ENCODE measurements at places on chromosomes 6 and 20.

DNA sequence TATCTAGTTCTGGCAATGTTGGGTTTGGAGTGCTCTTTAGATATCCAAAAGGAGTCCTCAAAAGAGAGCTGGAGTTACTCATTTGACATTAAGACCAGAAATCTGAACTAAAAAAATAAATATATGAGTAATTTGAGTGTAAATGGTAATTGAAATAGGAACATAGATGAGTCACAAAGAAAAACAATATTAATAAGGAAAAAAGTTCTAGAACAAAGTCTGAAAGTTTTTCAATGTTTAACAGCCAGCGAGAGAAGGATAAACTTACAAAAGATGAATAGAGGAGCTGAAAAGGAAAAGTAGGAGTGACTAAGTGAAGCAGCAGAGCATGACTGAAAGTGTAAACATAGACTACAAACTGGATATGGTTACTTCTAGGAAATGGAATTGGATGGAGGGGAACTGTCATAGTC, 46.8 kb downstream of the EPM2A start:
- DNase-seq = no peak

DNA sequence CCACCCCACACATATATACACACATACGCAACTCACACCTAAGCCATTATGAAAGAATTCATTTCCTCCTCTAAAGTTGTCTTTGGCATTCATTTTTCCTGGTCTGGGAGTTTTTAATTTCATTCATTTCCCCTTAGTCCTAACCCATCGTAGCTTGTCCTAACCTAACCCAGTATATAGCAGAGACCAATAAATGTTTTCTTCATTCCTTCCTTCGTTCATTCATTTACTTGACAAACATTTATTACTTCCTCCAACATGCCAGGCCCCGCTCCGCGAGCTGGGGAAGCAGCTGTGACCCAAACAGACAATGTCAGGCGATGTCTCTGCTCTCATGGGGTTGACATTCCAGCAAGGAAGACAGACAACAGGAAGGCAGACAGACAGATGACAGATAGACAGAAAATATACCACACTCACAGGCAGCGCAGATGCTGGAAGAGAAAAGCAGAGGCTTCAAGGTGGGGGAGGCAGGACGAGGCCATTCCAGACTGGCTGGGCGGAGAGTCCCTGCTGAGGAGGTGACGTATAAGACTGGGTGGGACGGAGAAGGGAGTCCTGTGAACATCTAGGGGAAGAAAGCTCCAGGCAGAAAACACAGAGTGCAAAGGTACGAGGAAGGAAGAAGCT, 33.7 kb upstream of the SIRPA start:
- DNase-seq = peak; percentile 40

GRCh38 chr6:71107911-71108420, 151.1 kb upstream of the B3GAT2 start:
- DNase-seq = peak; percentile 11

DNA sequence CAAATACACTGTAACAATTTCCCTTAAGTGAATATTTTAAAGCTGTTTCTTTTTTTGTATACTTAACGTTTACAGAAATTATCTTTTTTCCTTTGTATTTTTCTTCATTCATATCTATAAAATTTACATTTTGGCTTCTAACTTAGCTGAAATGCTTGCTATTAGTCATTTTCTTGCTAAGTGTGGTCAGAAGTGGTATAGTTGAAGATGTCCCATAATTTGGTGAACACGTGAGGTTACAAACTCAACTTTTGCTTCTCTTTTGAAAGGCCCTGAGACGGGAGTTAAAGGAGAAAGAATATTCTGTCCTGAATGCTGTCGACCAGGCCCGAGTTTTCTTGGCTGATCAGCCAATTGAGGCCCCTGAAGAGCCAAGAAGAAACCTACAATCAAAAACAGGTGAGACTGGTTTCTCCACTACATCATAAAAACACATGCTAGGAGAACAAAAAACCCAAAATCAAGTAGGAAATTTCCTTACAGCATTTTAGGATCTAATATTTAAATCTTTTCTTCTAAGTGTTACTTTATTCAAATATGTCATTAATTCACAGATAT, 445.0 kb downstream of the UTRN start:
- DNase-seq = no peak

GRCh38 chr6:43495409-43495941, 14.7 kb downstream of the LRRC73 start:
- DNase-seq = no peak

- DNase-seq = no peak
Observed at GRCh38 chr6:13689511-13690256, 22.0 kb downstream of the RANBP9 start.

DNA sequence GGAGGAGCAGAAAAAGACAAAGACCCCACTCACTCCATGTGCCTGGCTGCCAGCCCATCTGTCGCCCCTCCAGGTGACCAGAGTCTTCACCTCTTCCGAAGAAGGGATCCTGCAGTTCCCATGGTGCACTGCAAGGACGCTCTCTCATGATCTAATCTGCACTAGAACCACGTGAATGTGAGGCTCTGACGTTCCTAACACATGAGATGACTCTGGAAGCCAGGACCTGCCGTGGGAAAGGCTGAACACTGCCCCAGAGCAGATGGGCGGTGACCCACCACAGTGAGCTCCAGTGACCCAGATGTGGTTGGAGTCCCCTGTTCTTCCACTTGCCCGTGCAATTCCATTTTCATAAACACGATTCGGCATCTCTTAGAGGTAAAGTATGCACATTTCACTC, 39.6 kb upstream of the PDE10A start:
- DNase-seq = no peak

GRCh38 chr20:36218380-36219064, 17.8 kb upstream of the AAR2 start:
- DNase-seq = no peak

GRCh38 chr6:115958958-115959357, 101.7 kb downstream of the FRK start:
- no peak for DNase-seq

DNA sequence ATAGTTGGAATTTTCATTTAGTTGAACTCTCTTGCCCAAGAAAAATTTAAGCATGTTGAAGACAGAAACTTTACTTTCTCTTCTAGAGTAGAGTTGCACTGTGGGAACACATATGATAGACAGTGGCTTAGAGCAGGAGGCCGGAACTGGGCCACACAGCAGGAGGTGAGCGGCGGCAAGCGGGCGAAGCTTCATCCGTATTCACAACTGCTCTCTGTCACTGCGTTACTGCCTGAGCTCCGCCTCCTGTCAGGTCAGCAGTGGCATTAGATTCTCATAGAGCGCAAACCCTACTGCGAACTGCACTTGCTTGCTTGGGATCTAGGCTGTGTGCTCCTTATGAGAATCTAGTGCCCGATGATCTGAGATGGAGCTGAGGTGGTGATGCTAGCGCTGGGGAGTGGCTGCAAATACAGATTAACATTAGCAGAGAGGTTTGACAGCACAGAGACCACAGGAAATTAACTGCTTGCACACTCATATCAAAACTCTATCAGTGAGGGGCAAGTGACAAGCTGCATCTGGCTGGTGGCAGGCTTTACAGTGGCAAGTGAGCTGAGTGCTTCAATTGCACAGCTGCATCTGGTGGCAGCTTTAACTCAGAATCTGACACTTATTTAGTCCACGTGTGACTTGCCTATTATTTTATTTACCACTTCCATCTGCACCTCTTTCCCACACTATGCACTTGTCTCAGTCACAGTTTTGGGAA, 174.9 kb upstream of the C6orf118 start:
- no peak for DNase-seq

DNA sequence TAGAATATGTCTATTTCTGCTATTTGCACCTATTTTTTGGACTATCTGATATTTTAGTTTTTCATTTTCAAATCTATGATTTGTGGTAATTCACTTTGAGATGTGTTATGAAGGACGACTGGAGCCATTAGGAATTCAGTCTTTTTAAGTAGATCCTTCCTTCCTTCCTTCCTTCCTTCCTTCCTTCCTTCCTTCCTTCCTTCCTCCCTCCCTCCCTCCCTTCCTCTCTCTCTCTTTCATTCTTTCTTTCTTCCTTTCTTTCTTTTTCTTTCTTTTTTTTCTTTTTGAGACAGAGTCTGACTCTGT, 46.1 kb upstream of the ENPP1 start:
- no peak for DNase-seq

DNA sequence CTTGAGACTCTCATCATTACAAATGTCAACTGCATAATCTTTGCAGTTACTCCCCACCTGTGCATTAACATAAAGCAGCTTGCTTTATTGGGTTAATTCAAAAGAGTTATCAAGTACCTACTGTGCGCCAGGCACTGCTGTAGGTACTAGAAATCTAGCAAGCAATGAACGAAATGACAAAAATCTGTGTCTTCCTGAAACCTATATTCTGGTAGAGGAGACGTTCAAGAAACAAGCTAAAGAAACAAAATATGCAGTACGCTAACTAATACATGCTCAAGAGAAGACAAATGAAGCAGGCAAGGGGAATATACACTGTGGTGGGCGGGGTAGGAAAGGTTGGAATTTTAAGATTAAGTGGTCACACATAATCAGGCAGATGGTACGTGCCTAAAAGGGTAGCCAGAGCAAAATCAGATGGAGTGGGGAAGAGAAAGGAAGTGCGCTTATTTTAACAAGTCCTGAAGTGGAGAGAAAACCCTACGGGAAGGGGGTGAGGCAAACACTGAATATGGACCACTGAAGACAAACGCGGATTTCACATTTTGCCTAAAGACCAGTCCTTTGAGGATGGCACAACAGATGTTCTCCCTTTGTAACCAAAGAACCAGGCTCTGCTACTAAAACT, 1.2 kb downstream of the ELOVL2 start:
- DNase-seq = no peak

GRCh38 chr6:150720774-150721233, 121.1 kb downstream of the PLEKHG1 start:
- no peak for DNase-seq

GRCh38 chr6:156752666-156753301, 24.4 kb upstream of the ARID1B start:
- DNase-seq = no peak

- no peak for DNase-seq
Observed at GRCh38 chr20:55761100-55761499, 244.2 kb downstream of the CBLN4 start.

GRCh38 chr20:62476056-62476838, 452 bp upstream of the GATA5 start:
- DNase-seq = no peak

DNA sequence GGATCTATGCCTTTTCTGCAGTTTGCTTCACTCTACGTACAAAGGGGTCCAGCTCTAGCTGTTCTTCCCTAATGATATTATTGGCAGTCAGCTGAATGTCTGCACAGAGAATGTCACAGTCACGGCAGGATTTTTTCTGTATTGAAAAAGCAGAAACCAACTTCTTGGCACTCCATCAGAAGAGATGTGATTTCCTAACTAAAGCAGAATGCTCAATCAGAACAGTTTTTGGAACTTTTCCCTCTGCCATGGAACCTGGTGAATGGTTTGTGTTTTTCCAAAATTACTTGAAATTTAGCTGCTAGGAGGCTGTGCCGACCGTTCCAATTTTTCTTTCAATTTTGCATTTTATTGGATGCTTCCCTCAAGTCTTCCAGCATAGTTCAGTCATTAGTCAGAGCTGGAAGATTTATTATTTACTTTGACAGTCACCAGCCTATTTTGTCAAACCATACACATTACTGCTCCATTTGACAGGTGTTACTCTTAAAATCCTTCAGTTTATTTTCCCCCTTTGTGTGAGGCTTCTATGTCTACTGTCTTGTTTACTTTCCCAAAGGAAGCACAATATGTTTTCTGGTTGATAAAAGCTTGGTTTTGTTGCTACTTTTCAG, 259.6 kb upstream of the EPHA7 start:
- no peak for DNase-seq

Data from GM04504 (cell line).